Stimulated activated CD8-positive, alpha-beta memory T cell treated with anti-CD3 and anti-CD28 coated beads, Interleukin-15, amount 100 ng/mL, for 24 hours (primary cell): ENCODE measurements at places on chromosomes 7 and 10.

- DNase-seq, result no peak
Measured at GRCh38 chr7:114086914-114087652, 168.3 kb upstream of the PPP1R3A start.

GRCh38 chr10:78342827-78343653, 309.4 kb downstream of the RPS24 start:
- DNase-seq, result no peak

GRCh38 chr10:78721231-78721630, 347.5 kb upstream of the ZMIZ1 start:
- DNase-seq, result no peak

GRCh38 chr7:99125505-99125865, 18.4 kb downstream of the SMURF1 start:
- no peak for DNase-seq

- no peak for DNase-seq
Measured at GRCh38 chr7:33702514-33703054, 202.8 kb upstream of the BMPER start.

- DNase-seq, result no peak
Measured at GRCh38 chr7:54242776-54243175, 299.4 kb upstream of the VSTM2A start.

GRCh38 chr7:14095233-14095950, 105.9 kb upstream of the ETV1 start:
- no peak for DNase-seq

GRCh38 chr10:62788861-62789467, 15.6 kb upstream of the ADO start:
- no peak for DNase-seq

GRCh38 chr10:115814542-115814941, 458.5 kb downstream of the GFRA1 start:
- DNase-seq, result no peak

DNA sequence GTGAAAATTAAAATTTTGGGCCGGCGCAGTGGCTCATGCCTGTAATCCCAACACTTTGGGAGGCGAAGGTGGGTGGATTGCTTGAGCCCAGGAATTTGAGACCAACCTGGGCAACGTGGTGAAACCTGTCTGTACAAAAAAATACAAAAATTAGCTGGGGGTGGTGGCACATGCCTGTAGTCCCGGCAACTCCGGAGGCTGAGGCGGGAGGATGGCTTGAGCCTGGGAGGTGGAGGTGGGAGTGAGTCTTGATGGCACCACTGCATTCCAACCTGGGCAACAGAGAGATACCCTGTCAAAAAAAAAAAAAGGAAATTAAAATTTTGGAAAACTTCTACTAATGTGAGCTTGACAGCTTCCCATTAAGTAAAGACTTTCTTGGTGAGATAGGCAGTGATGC, 3.1 kb downstream of the SRRT start:
- DNase-seq, result no peak

- no peak for DNase-seq
Measured at GRCh38 chr7:132436121-132436520, 140.1 kb downstream of the PLXNA4 start.

- no peak for DNase-seq
Measured at GRCh38 chr10:43942096-43942850, 293.6 kb upstream of the ZNF32 start.

GRCh38 chr7:95599069-95599468, 2.8 kb upstream of the PDK4 start:
- DNase-seq, result no peak

DNA sequence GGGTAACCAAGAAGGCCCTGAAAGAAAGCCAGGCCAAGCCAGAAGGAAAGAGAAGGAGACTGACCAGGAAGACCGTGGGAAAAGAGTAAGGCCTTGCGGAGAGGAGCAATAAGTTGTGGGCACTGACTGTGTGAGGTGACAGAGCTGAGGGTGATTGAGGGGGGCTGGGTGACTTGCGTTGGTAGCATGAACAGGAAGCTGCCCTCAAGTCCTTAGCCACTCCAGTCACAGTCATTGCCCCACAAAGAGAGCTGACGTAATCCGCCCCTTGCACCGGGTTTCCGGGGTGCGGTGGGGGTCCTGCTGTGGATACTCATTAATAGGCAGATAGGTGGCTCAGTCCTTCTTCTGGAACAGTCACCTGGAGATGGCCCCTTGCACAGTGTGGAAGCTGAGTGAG, 16.1 kb upstream of the DMBT1 start:
- DNase-seq, result no peak

DNA sequence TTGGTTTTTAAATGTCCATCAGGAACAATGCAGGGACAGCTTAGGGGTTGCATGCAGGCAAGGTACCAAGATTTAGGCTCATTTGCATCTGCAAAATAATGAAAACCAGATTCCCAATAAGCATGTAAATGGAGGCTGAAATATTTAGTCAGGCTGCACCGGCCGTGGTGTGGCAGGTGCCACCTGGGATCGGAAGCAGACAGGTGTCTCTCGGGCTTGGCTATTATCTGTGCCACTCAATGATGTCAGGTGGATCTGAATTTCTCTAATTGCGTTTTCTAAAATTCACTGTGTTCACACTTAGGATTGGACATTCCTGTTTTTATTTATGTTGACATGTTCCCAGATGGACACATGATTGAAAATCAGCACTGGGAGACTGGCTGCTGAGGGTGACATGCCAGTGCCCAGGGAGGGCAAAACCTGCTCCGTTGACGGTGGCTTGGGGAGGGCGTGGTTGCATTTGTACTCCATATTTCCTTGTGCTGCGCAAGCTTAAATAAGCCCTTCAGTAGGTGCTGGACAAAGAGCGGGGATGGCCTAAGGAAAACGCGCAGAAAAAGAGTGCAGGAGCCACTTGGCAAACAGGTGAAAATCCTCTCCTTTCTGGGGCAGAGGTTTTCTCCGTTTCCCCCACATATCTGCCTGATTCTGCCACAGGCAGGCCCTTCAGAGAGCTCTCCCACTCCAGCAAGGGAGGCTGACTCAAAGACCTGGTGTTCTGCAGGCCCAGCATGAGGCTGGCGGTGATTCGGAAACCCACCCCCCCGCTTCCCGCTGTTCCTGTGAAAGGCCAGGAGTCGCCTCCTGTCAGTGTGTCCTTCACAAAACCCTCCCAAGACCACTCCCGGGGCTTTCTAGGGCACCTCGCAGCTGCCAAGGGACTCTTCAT, 142.5 kb downstream of the WDR37 start:
- no peak for DNase-seq

GRCh38 chr10:3747248-3747960, 37.6 kb downstream of the KLF6 start:
- DNase-seq, result no peak

GRCh38 chr7:19984231-19984632, 210.8 kb upstream of the TMEM196 start:
- no peak for DNase-seq

GRCh38 chr7:70215491-70215890, 617.2 kb downstream of the AUTS2 start:
- no peak for DNase-seq

GRCh38 chr10:44967616-44968015, 8.0 kb downstream of the RASSF4 start:
- no peak for DNase-seq

GRCh38 chr7:134514663-134515062, 12.7 kb upstream of the AKR1B10 start:
- no peak for DNase-seq

DNA sequence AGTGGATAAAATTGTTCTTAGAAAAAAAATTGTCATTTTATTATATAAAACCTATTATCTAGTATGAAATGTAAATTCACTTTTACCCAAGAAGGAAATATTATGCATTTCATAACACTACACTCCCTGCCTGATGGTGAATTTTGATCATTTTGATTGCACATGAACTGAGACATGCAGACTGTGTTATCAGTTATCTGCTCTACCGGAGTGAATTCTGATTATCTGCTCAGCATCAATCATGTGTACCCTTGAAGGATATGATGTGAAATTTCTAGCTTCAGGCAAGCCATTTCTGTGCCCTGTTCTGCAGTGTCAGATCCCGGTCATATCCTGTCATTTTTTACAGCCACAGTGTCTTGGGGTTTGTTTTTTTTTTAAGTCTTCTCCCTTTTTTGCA, 85.0 kb upstream of the FGL2 start:
- DNase-seq, result no peak
